ENCODE measurements at places on chromosomes 1 and 21.

GRCh38 chr1:53410100-53410541 is 49.1 kb upstream of the DMRTB1 start:
- peak; percentile 91 for DNase-seq

GRCh38 chr1:226714148-226714547 is 24.9 kb downstream of the ITPKB start:
- no peak for DNase-seq

DNA sequence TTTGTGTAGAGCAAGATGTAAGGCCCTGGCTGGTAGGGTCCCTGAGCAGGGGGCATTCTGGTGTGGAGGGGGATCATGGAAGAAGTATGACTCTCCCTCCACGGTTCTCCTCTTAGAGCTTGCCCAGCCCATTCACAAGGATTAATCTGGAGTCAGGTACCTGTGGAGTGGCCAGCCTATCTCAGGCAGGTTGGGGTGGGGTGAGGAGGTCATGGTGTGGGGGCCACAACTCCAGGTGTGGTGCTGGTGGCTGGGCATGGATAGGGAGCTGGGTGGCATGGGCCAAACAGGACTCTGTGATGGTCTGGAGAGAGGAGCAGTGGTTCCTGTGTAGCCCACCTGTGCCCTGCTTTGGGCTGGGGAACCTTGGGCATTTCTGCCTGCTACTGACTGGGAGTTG is 32.3 kb downstream of the TMCC2 start:
- DNase-seq = no peak

DNA sequence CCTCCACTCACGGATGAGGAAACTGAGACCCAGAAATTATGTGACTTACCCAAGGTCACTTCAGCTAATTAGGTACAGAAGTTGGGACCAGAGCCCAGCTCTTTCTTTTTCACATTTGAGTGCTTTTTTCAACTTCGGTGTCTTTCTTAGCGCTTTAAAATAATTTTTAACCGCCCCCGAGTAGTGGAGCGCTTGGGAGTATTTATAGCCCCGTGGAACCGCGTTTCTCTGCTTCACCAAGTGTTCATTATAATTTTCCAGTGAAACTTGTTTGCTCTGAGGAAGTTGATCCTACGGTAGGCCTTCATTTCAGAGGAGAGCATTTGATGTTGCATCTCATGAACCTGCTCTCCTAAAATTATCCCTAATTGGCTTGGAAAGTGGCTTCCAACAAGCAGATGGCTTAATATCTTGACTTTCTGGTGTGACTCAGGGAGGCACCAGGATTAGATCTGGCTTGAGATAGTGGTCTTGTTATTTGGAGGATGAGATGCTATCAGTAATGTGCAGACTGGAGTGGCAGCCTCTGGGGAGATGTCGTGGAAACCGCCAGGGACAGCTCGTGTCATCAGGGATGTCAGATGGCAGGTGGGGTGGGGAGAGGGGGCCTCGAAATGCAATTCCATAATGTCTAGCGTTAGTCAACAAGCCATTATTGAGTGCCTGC is 321.3 kb downstream of the CAMTA1 start:
- no peak for DNase-seq

DNA sequence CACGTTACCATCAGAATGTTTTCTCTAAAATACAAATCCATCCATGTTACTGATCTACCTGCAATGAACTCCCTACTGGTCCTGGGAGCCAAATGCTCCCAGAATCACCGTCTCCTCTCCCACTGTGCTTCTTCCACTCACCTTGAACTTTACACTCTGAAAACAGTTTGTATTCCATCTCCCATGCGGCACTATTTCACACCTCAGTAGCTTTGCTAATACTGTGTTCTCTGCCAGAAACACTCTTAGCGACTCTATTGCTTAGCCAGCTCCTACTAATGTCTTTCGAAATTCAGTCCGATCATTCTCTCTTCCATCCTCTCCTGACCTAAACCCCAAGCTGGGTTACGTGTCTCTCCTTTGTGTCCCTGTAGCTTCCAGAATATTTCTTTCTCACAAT is 284.4 kb upstream of the DUSP10 start:
- no peak for DNase-seq

- no peak for DNase-seq
These were observed 75.9 kb downstream of the PRDM2 start for GRCh38 chr1:13775916-13776315.

DNA sequence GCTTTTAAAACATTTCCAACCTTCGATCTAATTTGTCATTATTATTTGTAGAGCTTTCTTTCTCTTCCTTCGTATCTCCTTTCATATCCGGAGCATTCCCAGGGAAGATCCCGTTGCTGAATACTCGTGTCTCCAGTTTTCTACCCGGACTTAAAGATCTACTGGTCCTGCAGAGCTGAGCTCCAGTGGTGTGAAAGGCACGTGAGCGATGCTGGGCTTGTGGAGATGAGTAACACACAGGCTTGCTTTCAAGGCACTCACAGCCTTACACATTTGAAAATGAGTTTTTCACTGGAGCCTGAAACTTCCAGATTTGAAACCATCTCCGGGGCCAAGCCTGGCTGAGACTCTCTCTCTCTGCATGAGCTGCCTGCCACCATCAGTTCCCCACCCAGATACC is 428.3 kb downstream of the KIF26B start:
- no peak for DNase-seq

- no peak for DNase-seq
These were observed 1521.4 kb downstream of the PLA2G4A start for GRCh38 chr1:188350104-188350503.

GRCh38 chr1:48697066-48697707 is 79.5 kb downstream of the BEND5 start:
- peak; percentile 82 for DNase-seq

DNA sequence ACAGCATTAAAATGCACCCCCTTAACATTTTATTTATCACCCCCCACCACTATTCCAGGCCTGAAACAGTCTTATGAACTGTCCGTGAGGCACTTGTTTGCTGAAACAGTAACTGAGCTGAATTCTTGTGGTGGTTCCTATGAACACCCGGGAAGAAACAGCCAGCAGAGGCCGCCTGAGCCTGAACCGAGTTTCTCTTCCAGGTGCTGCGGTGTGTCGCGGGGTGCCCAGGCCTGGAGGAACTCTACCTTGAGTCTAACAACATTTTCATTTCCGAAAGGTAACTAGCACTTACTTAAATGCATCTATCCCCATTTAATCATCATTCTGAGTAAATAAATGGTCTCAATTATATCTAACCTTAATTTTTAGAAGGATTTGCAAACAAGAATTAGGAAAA is 66.8 kb downstream of the TBCE start:
- DNase-seq = no peak

- no peak for DNase-seq
These were observed 69.1 kb upstream of the GADD45A start for GRCh38 chr1:67615886-67616285.

DNA sequence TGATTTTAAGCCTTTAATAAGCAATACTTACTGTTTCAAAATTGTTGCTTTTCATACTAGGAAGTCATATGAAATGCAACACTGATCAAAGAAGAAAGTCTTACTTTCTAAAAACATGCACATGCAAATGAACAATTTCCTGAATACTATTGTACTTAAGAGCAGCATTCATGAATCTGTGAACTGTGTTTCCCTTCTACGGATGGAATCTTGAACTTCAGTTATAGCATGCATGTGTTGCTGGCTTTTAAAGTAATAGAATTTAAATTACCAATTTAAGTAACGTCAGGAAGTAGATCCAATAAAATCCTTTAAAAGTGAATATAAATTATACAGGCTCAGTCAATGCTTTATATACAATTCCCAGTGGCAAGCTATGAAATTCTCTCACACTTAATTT is 348.9 kb downstream of the KCNT2 start:
- no peak for DNase-seq

DNA sequence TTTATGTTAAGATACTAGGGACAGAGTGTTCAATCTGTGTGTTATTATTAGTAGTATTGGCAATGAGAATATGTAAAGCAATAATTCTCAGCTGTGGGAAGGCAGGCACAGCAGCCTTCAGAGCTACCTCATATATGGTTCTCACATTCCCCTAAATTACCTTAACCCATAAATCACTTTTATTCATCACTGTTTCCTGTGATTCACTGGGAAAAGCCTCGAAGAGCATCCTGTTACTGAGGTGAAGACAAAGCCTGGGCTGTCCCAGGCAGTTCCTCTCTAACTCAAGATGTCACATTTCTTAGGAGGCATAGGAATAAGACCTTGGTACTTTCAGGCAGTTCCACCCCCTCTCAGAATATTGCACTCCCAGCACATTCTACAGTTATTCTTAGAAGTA is 965.7 kb downstream of the NCAM2 start:
- DNase-seq = no peak

DNA sequence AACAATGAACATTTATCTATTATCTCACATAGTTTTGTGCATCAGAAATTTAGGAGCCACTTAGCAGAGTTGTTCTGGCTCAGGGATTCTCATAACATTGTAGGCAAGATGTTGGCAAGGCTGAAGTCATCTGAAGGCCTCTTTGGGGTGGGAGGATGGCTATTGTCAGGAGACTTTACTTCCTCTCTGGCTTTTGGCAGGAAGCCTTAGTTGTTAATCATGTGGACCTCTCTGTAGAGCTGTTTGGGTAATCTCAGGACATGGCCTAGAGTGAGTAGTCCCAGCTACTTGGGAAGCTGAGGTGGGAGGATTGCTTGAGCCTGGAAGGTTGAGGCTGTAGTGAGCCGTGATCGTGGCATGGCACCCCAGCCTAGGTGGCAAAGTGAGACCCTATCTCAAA is 40.2 kb downstream of the RASAL2 start:
- DNase-seq = no peak
